ENCODE measurements at places on chromosomes 5 and 9.

DNA sequence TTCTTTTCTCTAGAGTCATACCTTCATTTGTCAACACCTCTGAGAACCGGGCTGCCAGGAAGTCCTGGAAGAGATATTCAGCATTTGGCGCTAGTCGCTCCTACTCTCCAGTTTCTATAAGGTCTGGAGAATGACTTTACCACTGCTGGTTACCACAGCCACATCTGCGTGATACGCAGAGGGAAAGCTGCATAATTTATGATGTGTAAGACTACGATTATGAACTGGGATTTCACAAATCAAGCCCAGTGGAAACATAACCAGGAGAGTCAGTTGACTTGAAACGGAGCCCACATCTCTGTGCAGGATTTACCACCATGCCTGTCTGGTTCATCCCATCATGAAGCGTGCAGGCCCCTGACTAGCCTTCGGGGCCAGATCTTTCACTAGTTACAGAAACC, 72.6 kb downstream of the FGF1 start:
- no peak for DNase-seq

GRCh38 chr9:134959126-134959970, 41.6 kb upstream of the FCN1 start:
- DNase-seq: no peak

DNA sequence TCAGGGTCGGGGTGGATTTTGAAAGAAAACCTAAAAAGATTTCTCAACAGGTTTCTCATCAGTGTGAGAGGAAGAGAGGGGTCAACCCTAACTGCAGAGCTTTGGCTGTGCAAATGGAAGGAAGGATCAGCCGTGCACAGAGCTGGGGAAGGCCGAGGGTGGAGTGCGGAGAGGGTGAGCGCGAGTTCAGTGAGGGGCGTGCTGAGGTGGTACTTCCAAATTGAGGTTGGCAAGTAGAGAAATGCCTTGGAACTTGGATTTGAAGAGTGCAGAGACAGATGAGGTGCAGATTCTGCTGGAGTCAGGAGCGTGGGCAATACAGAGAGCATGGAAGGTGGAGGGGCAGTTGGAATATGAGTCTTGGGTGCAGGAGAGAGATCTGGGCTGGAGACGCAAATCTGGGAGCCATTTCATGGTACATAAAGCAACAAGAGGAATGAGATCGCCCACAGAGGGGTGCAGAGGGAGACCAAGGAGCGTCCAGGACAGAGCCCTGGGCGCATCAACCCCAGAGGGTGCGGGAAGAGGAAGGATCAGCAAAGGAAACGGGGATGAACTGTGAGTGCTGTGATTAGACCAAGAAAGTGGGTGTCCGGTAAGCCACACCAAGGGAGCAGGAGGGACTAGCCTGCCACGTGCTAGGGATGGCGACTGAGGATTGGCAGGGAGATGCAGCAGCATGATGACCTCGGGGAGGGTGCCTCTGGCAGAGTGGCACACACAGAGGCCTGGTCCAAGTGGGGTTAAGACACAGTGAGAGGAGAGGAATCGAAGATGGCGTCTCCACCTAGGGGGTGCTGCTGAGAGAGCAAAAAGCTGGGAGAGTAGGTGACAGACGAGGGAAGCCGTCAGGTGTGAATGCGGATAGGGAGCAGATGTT, 105.8 kb downstream of the ADAMTS2 start:
- DNase-seq: no peak

GRCh38 chr5:110802998-110803397, 64.2 kb downstream of the SLC25A46 start:
- no peak for DNase-seq

DNA sequence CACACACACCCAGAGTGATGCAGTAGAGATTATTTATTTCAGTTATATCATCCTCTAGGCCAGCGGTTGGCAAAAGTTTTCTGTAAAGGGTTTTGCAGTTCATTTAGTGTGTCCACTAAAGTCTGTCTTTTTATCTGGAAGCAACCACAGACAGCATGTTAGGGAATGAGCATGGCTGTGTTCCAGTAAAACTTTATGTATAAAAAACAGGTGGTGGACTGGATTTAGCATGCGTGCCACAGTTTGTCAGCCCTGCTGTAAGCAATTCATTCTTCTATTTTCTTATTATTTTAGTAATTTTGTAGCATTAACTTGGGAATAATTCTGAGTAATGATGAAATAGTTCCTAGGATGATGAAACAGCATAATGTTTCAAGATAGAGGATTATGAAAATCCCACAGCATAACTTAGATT, 51.7 kb downstream of the CCNH start:
- DNase-seq: no peak

GRCh38 chr9:121372239-121373010, 2.4 kb upstream of the STOM start:
- no peak for DNase-seq

- DNase-seq: no peak
Measured at GRCh38 chr5:73186976-73187375, 14.0 kb downstream of the TMEM174 start.

GRCh38 chr5:83776437-83777031, 55.9 kb upstream of the HAPLN1 start:
- no peak for DNase-seq

GRCh38 chr5:915946-916345, 23.3 kb downstream of the TRIP13 start:
- no peak for DNase-seq

GRCh38 chr5:33364406-33364805, 76.4 kb upstream of the TARS1 start:
- DNase-seq: no peak

DNA sequence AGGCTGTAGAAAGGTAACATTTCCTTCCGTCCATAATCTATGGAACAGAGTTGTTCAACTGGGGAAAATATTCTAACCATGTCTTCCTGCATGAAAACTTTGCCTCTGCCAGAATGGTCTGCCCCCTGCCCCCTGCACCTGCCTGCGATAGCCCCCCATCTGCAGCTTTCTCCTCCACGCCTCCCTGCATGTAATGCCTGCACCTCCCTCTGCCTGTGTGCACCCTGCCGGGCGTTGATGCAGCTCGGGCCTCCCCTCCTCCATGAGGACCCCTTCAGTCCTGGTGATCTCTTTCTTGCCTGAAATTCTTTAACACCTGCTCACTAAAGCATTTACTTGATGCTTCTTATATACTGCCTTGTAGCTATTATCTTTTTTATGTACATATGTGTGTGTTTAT, 266.2 kb downstream of the ARHGEF28 start:
- DNase-seq: no peak

- DNase-seq: no peak
Measured at GRCh38 chr9:107183176-107183575, 99.9 kb upstream of the RAD23B start.

DNA sequence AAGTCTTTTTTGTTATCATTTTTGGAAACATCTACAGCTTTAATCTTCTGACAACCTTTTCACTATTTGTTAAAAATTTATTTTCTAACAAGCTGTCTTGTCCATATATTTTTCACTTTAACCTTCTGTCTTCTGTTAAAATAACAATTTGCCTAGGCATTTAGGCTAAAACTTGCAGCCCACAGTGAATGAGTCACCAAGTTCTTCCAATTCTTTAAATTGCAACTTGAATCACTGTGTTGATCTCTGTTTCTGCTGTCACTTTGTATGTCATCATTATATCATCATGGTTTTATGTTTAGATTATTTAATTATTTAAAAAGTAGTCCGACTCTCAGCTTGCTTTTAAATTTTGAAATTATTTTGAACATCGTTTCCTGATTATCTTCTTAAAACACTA, 473.8 kb upstream of the PTPRD start:
- no peak for DNase-seq

- no peak for DNase-seq
Measured at GRCh38 chr5:96962540-96962991, 26.7 kb downstream of the LNPEP start.

DNA sequence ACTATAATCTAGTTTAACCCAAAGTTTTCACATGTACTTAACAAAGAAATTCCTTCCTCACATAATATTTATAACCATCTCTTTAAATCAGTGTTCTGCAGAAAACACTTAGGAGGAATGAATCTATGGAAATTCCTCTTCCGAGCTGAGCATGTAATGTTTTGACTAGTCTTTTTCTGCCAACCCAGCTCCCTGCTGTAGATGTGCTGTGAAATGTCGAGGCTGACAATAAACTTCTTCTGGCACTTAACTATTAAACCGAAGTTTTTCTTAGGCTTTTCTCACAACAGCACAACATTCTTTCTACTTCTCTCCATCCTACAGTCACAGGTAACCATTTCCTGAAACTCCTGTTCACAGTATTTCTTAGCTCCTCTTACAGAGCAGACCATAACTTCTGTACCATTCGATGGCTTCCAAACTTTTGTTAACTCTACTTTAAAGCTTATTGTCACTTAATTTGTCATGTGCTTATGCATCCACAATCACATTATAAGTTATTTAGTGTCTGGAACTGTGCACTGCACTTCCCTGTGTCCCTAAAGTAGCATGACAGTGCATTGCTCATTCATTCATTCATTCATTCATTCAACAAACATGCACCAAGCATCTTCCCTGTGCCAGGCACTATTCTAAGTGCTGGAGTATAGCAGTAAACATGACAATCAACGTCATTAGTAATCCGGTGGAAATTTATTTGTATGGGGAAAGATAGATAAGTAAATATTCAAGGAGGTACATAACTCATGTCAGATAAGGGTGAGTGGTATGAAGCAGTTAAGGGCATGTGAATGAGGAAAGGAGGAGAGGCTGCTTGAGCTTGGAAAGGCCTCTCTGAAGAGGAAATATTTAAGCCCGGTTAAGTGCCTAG, 54.6 kb downstream of the TSSK1B start:
- no peak for DNase-seq

GRCh38 chr9:131731644-131732043, 8.2 kb downstream of the RAPGEF1 start:
- no peak for DNase-seq

DNA sequence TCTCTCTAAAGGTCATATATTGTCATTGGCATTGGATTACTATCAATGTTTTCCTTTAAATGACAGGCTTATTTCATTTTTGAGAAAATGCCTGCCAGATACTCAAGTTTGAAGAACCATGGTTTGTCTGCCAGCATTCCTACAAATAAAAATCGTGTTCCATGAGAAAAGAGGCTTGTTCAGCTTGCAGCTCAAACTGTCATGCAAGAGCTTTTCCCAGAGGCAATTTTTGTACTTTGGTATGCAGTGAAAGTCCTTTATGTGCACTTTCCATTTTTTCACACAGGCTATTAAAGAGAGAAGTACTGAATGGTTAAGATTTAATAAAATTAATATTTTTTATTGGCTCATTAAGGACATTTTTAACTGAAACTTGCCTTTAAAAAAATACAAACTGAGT, 110.4 kb downstream of the FBXO4 start:
- no peak for DNase-seq

- DNase-seq: no peak
Measured at GRCh38 chr9:136255896-136256890, 10.6 kb upstream of the QSOX2 start.

GRCh38 chr9:19271081-19271480, 40.6 kb downstream of the DENND4C start:
- DNase-seq: no peak

DNA sequence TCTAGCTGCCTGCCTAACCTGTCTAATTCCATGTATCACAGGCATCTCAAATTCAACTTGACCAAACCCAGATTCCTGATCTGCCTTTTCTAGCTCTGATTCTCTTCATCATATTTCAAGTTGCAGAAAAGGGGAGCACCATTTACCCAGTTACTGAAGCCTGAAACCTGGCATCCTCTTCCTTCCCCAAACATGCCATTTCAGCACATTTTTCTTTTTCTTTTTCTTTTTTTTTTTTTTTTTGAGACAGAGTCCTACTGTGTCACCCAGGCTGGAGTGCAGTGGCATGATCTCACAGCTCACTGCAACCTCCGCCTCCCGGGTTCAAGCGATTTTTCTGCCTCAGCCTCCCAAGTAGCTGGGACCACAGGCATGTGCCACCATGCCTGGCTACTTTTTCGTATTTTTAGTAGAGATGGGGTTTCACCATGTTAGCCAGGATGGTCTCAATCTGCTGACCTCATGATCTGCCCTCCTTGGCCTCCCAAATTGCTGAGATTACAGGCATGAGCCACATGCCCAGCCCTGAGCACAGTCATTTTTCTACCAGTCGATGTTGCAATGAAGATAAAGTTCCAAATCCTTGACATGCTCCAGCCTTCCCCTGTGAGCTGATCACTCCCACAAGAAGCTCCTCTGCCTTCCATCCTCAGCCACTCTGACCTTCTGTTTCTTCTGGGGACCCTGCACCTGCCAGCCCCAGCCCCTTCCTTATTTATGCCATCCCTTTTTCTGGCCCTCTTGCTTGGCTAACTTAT, 32.2 kb downstream of the ACER2 start:
- DNase-seq: no peak

GRCh38 chr9:91835216-91835615, 114.8 kb downstream of the ROR2 start:
- no peak for DNase-seq

DNA sequence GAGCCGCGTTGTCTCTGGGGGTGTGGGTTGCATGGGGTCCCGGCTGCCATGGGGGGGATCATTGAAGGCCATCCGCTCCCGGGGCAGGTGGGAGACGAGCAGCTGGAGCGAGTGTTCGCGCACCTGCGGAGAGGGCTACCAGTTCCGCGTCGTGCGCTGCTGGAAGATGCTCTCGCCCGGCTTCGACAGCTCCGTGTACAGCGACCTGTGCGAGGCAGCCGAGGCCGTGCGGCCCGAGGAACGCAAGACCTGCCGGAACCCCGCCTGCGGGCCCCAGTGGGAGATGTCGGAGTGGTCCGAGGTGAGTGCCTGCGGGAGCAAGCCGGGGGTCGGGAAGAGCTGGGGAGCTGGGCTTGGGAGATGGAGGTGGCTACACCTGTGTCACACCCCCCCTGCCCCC, 33.7 kb downstream of the ADAMTSL2 start:
- no peak for DNase-seq

GRCh38 chr9:136726631-136727191, 14.3 kb downstream of the DIPK1B start:
- DNase-seq: no peak

DNA sequence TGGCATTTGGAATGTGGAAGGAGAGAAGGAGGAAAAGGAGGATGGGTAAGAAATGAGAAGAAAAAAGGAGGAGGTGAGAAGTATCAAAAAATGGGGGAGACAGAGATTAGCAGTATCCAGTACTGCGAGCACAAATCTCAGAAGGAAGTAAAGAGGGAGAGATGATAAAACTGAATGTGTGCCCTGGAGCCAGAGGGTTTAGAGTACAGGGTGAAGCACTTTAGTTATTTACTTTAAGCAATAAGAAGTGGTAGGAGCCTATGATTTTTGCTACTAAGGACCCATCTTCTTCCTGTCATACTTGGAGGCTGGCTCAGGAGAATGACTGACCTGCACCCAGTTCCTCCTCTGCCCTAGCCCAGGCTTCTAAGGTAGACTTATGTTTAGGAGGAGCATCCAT, 94.9 kb downstream of the ADRB2 start:
- no peak for DNase-seq

DNA sequence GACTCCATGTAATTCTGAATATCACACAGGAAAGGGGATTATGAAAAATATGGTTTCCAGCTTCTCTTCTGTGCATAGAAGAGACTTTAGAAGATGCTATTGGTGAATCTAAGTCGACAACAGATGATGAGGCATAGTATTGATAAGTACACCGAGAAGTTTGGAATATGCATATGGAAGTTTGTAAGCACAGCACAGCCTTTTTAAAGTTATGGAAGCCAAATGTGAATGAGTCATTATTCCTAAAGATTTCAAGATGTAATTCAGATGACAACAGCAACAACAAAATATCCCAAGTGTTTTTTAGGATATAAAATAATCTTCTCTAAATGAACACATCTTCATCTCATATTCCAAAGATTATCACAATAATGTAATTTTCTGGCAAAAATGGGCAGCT, 1723.3 kb downstream of the EFNA5 start:
- DNase-seq: no peak

GRCh38 chr9:89428901-89429890, 68.7 kb downstream of the SEMA4D start:
- no peak for DNase-seq

- no peak for DNase-seq
Measured at GRCh38 chr5:12615141-12615820, 711.0 kb upstream of the CTNND2 start.

Data from stimulated activated CD4-positive, alpha-beta T cell treated with anti-CD3 and anti-CD28 coated beads, Interleukin-12 subunit alpha, Interleukin-12 subunit beta, amount 100 ng/mL, for 48 hours (primary cell).